MCF 10A (cell line): ENCODE measurements at places on chromosomes 5 and 9.
A peak's percentile ranks its signal among the peaks of the same experiment; 100 is the strongest.

GRCh38 chr9:137449931-137450538 is 8.9 kb upstream of the ENTPD8 start:
- no peak overlapping the region for H3K4me3 ChIP-seq
- peaks cover 6% of the 10 kb centered on the region for H3K36me3 ChIP-seq
- H3K4me1 ChIP-seq = peaks cover 7% of the 10 kb centered on the region
- no peak for DNase-seq
- no peak overlapping the region for H3K27ac ChIP-seq

- DNase-seq = no peak
- peaks cover 6% of the 10 kb centered on the region for H3K4me1 ChIP-seq
- H3K27me3 ChIP-seq = no peaks in the 10 kb centered on the region
- no peaks in the 10 kb centered on the region for H3K36me3 ChIP-seq
Observed at GRCh38 chr5:163976696-163977095, 471.3 kb downstream of the MAT2B start.

DNA sequence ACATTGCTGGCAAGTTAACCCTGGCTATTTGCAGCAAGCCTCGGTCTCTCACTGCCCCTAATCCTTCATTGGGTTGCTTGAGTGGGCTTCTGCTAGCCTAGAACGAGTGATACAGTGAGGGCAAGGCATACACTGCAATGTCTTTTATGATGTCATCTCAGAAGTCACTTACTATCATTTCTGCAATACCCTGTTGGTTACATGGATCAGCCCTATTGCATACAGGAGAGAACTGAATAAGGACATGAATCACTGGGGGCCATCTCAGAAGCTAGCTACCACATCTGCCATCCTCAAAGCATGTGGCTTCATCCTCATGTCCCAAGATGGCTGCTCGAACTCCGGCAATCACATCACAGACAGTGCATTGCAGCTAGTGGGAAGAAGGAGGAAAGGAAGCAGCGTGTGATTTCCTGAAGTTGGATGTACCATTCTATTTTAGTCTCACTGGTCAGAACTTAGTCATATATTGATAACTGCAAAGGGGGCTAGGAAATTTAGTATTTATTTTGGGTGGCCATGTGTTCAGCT is 33.3 kb upstream of the CDKN2AIPNL start:
- no peak overlapping the region for H3K4me3 ChIP-seq
- no peaks in the 10 kb centered on the region for H3K36me3 ChIP-seq
- DNase-seq = no peak

GRCh38 chr9:10268531-10269485 is 344.0 kb downstream of the PTPRD start:
- H3K4me1 ChIP-seq = no peaks in the 10 kb centered on the region
- peaks cover 27% of the 10 kb centered on the region for H3K27me3 ChIP-seq

- no peaks in the 10 kb centered on the region for H3K4me1 ChIP-seq
- no peak overlapping the region for H3K27ac ChIP-seq
- peaks cover 12% of the 10 kb centered on the region for H3K27me3 ChIP-seq
- no peak for DNase-seq
- no peak overlapping the region for H3K4me3 ChIP-seq
Observed at GRCh38 chr5:137179203-137179602, 319.9 kb downstream of the SPOCK1 start.

GRCh38 chr5:32618962-32619361 is 33.6 kb downstream of the SUB1 start:
- no peaks in the 10 kb centered on the region for H3K36me3 ChIP-seq
- no peak overlapping the region for H3K27ac ChIP-seq
- H3K27me3 ChIP-seq = no peaks in the 10 kb centered on the region
- no peak overlapping the region for H3K4me3 ChIP-seq

GRCh38 chr5:87116825-87117512 is 150.7 kb upstream of the RASA1 start:
- H3K4me1 ChIP-seq = peaks cover 34% of the 10 kb centered on the region
- H3K27me3 ChIP-seq = no peaks in the 10 kb centered on the region
- no peaks in the 10 kb centered on the region for H3K36me3 ChIP-seq
- H3K27ac ChIP-seq = no peak overlapping the region
- DNase-seq = no peak
- H3K4me3 ChIP-seq = no peak overlapping the region

DNA sequence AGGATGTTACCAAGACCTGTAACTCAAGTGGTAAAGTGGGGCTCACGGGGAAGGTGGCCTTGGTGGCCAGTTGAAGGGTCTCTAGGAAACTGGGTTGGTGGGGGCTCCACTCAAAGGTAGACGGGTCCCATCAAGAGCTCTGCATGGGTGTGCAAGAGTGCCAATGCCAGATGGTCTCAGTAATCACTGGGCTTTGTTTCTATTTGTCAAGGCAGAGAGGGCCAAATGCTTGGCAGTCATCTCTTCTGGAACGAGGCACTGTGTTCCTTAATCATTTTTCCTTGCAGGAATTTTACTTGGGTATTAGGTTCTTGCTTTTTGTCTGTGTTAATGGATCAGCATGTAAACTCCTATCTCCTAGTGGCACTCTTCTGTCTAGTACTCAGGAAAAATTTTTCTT is 220.8 kb downstream of the DIRAS2 start:
- H3K27me3 ChIP-seq = peaks cover 25% of the 10 kb centered on the region
- H3K36me3 ChIP-seq = no peaks in the 10 kb centered on the region
- no peak overlapping the region for H3K4me3 ChIP-seq
- no peaks in the 10 kb centered on the region for H3K4me1 ChIP-seq

DNA sequence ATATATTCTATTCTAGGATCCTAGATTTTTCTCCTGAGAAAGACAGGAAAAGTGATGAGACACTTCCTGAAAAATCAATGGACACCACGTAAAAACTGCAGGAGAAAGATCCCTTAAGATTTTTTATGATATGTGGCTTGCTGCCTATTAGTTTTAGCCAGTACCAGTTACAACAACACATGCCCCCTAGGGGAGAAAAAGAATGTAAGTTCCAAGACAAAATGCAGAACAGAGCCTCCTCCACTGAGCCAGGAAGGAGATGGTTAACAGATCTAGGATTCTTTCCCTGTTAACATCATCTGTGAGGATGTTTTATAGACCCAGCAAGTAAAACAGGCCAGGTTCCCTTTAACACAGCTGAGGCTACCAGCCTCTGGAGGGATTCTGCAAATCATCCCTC is 574.7 kb downstream of the TLE4 start:
- peak; percentile 18 for DNase-seq
- no peaks in the 10 kb centered on the region for H3K27me3 ChIP-seq
- H3K27ac ChIP-seq = no peak overlapping the region
- H3K4me3 ChIP-seq = no peak overlapping the region

DNA sequence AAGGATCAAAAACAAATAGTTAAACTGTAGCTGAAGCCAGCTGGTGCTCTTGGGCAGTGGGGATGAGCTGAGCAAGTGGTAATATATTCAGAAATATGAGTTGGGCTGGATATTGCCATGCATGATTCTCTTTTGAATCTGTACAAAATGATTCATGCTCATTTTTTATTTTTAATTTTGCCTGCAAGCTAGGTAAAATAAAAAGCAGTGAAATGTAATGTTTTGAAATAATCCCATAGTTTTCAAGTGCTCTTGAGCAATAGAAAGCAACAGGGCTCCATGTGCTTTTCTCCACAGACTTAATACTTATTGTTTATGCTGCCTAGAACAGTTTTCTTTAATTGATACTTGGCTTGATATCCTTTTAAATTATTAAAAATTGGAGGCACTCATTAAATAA is 489.3 kb downstream of the TLE4 start:
- no peak overlapping the region for H3K4me3 ChIP-seq
- H3K4me1 ChIP-seq = peaks cover 17% of the 10 kb centered on the region
- peak overlapping the region; percentile 84 for H3K27ac ChIP-seq

DNA sequence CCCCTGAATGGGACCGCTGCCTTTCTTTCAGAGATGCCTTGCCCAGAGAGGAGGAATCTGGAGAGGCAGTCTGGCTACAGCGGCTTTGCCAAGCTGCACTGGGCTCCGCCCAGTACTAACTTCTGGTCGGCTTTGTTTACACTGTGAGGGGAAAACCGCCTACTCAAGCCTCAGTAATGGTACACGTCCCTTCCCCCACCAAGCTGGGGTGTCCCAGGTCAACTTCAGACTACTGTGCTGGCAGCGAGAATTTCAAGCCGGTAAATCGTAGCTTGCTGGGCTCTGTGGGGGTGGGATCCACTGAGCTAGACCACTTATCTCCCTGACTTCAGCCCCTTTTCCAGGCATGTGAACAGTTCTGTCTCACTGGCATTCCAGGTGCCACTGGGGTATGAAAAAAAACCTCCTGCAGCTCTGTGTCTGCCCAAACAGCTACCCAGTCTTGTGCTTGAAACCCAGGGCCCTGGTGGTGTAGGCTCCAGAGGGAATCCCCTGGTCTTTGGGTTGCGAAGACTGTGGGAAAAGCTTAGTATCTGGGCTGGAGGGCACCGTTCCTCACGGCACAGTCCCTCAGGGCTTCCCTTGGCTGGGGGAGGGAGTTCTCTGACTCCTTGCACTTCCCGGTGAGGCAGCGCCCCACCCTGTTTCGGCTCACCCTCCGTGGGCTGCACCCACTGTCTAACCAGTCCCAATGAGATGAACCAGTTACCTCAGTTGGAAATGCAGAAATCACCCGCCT is 171.2 kb downstream of the CWC27 start:
- H3K4me1 ChIP-seq = peaks cover 4% of the 10 kb centered on the region
- DNase-seq = no peak

GRCh38 chr9:120729791-120730241 is 15.5 kb upstream of the MEGF9 start:
- no peaks in the 10 kb centered on the region for H3K27me3 ChIP-seq
- H3K36me3 ChIP-seq = no peaks in the 10 kb centered on the region
- no peak for DNase-seq
- H3K4me3 ChIP-seq = no peak overlapping the region

- H3K27me3 ChIP-seq = no peaks in the 10 kb centered on the region
- DNase-seq = no peak
- H3K4me1 ChIP-seq = peaks cover 15% of the 10 kb centered on the region
- no peaks in the 10 kb centered on the region for H3K36me3 ChIP-seq
- no peak overlapping the region for H3K27ac ChIP-seq
- no peak overlapping the region for H3K4me3 ChIP-seq
Observed at GRCh38 chr5:111775224-111775623, 18.2 kb upstream of the NREP start.

- H3K36me3 ChIP-seq = peaks cover 11% of the 10 kb centered on the region
- H3K4me3 ChIP-seq = no peak overlapping the region
- no peaks in the 10 kb centered on the region for H3K4me1 ChIP-seq
Observed at GRCh38 chr5:53386341-53386740, 94.1 kb upstream of the FST start.

- DNase-seq = no peak
- H3K36me3 ChIP-seq = peaks cover 4% of the 10 kb centered on the region
- H3K4me1 ChIP-seq = no peaks in the 10 kb centered on the region
- no peak overlapping the region for H3K4me3 ChIP-seq
Observed at GRCh38 chr5:151427258-151427657, 20.1 kb upstream of the SLC36A1 start.

DNA sequence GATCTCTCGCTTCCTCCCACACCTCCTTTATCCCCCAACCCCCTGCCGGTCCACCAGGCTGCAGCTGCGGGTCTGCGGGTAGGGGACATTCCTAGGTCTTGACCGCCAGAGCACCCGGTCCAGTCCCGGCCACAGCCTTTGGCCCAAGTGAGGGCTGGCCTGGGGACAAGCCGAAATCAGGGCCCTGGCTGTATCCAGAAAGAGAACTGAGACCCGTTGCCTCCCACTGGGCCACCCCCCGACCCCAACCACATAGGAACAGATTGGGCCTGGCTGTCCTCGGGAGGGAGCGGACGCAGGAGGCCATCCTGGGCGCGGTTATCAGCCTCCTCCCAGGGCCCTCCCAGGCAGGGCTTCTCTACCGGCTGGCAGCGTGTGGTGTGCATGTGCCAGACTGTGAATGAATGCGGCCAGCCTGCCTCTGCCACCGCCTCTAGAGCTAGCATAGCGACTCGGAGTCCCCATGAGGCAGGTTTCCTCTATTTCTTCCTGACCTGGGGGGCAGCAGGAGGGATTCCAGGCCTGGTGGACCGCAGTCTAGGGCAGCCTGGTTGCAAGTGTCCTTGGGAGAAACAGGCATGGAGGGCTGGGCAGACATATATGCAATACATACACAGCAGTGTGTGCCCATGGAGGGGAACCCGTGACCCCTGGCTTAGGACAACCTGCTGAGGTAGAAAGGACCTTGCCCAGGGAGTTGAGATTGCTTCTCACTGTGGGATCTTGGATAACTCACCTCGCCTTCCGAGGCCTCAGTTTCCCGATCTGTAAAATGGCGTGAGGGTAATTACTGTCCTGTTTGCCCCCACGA is 1.2 kb downstream of the N4BP3 start:
- DNase-seq = no peak
- H3K4me1 ChIP-seq = peaks cover 11% of the 10 kb centered on the region
- H3K36me3 ChIP-seq = peaks cover 7% of the 10 kb centered on the region
- peak overlapping the region; percentile 74 for H3K4me3 ChIP-seq
- peaks cover 24% of the 10 kb centered on the region for H3K27me3 ChIP-seq
- peak overlapping the region; percentile 29 for H3K27ac ChIP-seq

DNA sequence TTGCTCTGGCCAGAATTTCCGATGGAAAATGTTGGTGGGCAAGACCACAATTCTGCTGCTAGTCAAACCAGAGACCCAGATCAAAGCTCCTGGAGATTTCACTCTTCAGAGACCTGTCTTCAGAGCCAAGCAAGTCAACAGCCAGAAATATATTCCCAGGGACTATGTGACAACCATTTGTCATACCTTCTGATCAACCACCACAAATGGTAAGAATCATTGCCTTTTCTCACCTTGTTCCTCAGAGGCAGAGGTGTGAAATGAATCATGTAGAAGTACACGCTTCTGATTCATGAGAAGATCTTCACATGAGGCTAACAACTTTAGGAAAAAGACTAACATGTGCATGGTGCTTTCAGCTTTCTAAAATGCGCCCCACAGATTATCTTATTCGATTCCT is 53.5 kb downstream of the SUSD1 start:
- H3K36me3 ChIP-seq = no peaks in the 10 kb centered on the region
- no peaks in the 10 kb centered on the region for H3K27me3 ChIP-seq
- no peak for DNase-seq
- H3K4me3 ChIP-seq = no peak overlapping the region
- no peak overlapping the region for H3K27ac ChIP-seq

DNA sequence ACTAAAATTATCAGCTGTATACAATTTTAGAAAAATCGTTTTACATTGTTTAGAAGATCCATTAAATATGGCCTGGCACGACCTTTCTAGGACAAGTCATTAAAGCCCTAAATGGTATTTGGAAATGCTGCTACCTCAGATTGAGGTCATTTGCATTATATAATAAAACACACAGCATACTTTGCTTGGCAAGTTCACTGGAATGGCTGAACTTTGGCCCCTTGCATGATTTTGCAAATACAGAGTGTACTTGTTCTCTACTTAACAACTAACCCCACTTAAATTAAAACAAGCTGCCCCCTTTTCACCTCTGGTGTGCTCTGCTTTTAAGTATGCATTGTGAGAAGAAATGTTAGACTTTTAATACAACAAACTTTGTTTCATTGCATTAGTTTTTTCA is 860.1 kb downstream of the PTPRD start:
- H3K27ac ChIP-seq = no peak overlapping the region
- H3K27me3 ChIP-seq = peaks cover 61% of the 10 kb centered on the region
- no peaks in the 10 kb centered on the region for H3K4me1 ChIP-seq

- no peaks in the 10 kb centered on the region for H3K27me3 ChIP-seq
- H3K36me3 ChIP-seq = peaks cover 7% of the 10 kb centered on the region
- H3K27ac ChIP-seq = no peak overlapping the region
- DNase-seq = no peak
Observed at GRCh38 chr5:61416420-61416819, 84.4 kb downstream of the ZSWIM6 start.
